Left renal cortex interstitium (tissue), 4 donors: ENCODE measurements at places on chromosomes 2 and 18.

DNA sequence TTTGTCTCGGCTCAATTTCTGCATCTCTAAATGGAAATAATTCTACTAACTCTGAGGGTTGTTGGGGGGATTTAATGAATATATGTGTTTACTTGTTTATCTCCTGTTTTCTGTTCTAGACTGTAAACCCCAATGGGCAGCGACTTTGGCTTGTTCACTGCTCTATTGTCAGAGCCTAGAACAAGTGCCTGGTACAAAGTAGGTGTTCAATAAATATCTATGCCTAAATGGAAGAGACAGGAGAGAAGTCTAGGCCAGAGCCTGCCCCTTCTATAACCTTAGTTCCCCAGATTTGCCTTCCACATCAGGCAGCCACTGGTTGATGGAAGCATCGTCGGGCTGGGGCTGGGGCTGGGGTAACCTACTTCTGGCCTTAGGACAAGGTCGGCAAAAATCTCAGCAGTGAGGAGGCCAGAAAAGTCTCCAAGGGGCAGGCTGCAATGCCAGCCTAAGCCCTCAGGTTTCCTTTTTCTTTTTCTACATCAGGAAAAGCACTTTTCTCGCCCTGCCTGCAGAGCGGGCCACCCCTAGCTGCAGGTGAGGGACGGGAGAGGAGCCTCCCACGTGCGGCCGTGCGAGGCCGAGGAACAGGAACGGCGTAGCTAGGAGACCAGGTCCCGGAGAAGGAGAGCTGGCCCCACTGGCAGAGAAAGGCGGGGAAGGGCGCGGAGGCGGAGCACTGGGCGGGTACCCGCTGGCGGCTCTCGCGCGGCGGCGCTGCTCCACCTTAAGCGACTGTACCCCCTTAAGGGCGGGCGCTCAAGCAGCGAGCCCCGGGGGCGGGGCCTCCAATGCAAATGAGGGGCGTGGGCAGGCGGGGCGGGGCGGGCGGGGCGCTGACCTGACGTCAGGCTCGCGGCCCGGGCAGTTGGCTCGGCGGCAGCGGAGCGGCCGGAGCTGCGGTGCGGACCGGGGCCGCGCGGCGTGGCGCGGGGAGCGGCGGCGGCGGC lies at the start of gene CNNM4:
Gene CNNM4 (plus strand): TSS at position 867 of the 950 bp plus-strand sequence. CDS start 98 bp downstream, outside the sequence.
- DNase-seq, result peak; percentile 86

GRCh38 chr2:16475586-16475985 lies 190.0 kb downstream of the CYRIA start:
- DNase-seq, result no peak

GRCh38 chr18:60978338-60978737 lies 354.9 kb upstream of the CDH20 start:
- DNase-seq, result no peak

DNA sequence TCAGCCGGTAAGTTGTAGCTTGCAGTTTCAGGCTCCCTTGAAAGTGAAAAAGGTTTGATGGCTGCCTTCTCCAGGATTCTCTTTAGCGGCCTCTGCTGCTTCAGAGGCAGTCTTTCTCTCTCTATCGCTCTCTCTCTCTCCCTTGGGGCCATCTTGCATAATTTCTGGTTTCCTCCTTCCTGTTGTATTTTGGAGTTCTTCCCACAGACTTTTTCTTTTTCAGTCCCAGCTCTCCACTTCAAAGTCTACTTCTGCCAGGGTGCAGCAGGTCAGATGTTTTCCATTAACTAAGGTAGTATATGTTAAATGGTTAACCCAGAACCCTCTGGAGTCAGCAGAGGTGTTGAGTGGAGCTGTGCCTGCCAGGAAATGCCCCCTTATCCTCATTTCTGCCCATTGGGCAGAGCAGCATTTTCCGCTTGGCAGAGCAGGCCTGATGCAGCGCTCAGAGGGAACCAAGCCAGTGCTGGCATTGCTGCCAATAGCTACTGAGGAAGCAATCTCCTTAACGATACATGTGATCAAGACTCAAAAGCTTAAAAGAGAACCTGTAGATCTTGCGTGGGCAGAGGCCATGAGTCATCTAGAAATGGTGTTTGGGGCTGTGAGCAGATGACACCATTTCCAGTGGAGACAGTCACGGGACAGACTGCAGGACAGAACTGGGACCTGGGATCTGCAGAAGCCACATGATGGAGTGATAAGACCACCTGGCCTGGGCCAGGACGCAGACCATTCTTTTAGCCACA lies 20.8 kb downstream of the DBI start:
- no peak for DNase-seq

- DNase-seq, result no peak
These were observed 30.6 kb upstream of the CYP1B1 start for GRCh38 chr2:38106405-38107094.

DNA sequence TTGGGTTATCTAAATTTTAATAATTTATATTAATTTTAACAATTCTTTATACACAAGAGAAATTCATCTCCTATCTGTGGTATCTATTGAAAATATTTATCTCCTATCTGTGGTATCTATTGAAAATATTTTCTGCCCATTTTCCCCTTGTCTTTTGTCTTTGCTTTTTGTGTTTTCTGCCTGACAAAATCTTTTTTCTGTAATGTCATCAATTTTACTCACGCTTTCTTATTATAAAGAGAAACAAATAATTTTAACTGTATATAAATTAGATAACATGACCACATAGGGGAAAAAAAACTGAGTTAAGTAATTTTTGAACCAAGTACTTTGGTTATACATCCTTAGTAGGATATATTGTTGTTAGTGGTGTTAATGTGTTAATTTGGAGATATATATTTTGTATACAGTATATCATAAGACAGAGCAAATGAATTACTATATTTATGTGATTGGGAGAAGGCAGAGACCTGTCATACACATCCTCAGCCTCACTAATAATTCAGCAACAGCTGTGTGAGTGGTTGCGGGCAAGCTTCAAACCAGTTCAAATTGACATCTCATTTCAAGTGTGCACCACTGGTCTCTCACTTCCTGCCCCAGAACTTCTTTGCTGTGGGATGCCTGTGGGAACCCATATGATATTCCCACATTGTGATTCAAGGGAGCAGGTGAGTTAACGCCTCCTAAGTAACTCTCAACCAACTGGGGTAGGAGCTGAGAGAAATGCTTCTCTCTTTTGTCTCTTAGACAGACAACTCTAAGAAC lies 292.4 kb downstream of the SP3 start:
- no peak for DNase-seq

- DNase-seq, result no peak
These were observed 947 bp downstream of the ITSN2 start for GRCh38 chr2:24359129-24360049.

GRCh38 chr2:13492262-13492661 lies 775.5 kb downstream of the TRIB2 start:
- no peak for DNase-seq

GRCh38 chr2:221750316-221750715 lies 178.2 kb upstream of the EPHA4 start:
- no peak for DNase-seq

GRCh38 chr18:80023173-80023572 lies 11.1 kb upstream of the RBFA start:
- DNase-seq, result no peak

DNA sequence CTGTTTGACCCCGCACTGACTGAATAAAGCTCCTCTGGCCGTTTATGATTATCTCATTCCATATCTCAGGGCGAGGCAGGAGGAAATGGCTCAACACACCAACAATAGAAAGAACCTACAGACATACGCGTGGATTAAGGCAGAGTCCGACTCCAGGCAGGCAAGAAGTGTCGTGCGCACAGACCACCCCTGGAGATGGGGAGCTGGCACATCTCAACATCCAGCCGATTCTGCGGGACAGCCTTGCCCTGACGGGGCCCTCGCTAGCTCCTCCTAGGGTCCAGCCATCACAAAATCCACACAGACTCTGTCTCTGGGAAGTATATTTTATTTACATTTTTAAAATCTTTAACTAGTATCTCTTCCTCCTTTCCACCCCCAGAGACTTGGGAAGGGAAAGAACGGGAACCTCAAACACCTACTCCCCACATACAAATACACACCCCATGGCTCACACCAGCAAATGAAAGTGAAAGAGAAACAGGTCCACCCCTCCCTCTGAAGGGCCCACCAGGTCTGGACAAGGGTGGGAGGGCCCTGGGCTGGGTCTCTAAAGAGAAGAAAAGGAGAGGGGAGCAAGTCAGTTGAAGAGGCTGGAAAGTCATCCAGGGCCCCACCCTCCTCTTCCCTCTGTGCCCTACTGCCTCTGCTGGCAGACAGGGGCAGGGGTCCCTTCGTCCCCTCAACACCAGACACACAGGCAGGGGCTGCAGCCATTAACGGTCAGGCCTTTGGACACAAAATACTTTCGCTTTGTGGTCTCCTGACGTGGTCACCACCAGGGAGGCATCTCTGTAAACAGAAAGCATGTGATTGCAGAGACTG lies 3.2 kb downstream of the GPBAR1 start:
- DNase-seq, result no peak

GRCh38 chr18:74446178-74446577 lies 10.9 kb downstream of the DIPK1C start:
- DNase-seq, result no peak

DNA sequence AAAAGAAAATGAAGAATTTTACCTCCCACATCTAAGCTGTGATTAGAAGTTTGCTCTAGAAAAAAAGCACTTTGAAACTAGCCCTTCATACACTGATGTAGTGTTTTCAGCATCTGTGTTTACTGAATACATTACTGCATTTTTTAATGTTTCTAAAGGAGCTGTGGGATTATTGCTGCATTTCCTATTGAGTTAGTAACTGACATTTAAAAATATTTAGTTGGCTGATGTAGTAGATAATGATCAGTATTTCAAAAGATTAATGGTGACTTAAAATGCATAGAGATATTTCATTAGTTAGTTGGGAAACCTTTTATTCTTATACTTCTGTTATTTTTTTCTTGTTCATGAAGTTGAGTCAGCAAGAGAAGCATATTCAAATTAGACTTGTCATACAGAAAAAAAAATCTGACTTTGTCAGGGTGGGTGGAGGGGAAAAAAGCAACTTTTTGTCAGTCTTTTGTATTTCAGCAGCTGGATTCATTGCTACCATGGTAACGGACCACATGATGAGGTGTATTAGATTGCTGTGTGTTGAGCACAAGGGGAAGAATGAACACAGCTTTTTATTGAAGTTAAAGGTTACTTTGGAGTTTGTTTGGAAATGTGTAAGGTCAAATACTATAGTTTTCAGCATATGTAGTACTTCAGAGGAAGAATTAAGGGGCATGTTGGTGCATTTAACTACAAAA lies at the start of gene DTNA:
Gene DTNA (plus strand): TSS at position 549 of the 692 bp plus-strand sequence. CDS start 45,679 bp downstream, outside the sequence.
- peak; percentile 53 for DNase-seq
